Breast epithelium (tissue), 4 donors: ENCODE measurements at places on chromosomes 7 and 10.
A peak's percentile ranks its signal among the peaks of the same experiment; 100 is the strongest.

GRCh38 chr10:99681553-99681952 is 22.2 kb downstream of the ENTPD7 start:
- no peak for DNase-seq

GRCh38 chr7:112266595-112267270 is 60.2 kb downstream of the ZNF277 start:
- no peak for DNase-seq

DNA sequence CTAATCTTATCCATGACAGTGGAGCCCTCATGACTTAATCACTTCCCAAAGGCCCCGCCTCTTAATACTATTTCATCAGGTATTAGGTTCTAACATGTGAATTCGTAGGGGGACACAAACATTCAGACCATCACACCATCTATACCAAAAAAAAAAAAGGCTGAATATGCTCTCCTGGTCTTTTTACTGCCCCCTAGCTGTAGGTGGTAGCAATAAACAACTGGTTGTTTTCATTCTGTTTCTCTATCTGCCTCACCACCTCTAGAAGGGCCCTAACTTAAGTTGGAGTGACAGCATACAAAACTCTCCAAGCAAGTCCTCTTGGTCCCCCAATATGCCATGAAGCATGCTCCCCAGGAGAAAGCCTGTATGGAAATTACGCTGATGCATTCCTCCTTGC is 94.1 kb downstream of the GRM8 start:
- no peak for DNase-seq

GRCh38 chr10:482051-482501 is 207.4 kb downstream of the DIP2C start:
- no peak for DNase-seq

DNA sequence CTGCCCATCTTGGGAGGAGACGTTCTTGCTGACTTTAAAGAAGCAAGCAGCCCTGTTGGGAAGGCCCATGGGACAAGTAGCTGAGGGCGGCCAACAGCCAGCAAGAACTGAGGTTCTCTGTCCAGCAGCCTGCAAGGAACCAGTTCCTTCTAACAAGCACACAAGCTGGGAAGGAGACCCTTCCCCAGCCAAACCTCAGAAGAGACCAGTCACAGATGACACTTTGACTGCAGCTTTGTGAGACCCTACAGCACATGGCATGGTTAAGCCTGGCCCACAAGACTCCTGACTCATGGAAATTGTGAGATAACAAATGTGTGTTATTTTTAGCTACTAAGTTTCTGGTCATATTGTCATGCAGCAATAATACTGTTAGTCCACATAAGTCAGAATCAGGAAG is 99.9 kb downstream of the PRLHR start:
- DNase-seq: no peak

DNA sequence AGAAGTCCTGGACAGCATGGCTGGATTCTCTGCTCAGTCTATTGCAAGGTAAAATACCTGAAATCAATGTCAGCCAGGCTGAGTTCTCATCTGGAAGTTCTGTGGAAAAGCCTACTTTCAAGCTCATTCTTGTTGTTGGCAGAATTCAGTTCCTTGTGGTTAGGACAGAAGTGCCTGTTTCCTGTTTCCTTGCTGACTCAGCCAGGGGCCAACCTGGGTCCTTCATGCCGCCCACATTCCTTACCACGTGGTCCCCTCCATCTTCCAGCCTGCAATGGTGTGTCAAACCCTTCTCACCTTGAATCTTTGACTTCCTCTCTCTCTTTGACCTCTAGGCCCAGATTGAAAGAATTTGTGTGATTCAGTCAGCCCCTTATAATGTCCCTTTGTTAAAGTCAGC is 197.1 kb upstream of the STK17A start:
- no peak for DNase-seq

DNA sequence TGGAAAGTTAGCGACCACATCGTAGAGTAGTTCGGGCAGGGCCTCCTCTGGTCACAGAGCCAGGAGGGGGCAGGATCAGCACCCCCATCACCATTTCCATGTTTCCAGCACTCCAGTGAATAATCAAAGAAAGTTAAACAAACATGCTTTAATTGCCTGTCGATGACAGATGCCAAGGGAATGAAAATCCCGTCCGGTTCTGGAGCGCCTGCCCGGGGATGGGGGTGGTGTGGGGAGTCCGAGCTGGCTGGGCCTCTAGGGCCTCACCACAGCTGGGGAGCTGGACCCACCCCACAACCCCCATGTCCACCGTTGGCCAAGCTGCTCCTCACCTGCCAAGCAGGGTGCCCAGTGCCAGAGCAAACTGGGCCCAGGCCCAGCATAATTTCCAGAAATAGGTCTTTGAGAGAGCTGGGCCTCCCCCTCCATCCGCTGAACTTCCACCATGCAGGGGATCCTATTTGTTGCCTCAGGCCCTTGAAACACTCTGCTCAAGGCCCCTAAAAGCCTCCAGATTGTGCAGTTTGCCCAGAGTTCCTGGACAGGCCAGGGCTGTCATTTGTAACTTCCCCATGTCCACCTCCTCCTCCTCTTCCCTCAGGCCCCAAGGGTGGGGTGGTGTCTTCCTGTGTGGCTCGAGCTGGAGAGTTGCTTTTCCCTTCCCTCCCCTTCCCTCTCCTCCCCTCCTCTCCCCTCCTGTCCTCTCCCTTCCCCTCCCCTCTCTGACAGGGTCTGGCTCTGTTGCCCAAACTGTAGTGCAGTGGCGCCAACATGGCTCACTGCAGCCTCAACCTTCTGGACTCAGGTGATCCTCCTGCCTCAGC is 101.0 kb downstream of the MYL10 start:
- no peak for DNase-seq

GRCh38 chr7:117766913-117767312 is 106.3 kb downstream of the CTTNBP2 start:
- no peak for DNase-seq

DNA sequence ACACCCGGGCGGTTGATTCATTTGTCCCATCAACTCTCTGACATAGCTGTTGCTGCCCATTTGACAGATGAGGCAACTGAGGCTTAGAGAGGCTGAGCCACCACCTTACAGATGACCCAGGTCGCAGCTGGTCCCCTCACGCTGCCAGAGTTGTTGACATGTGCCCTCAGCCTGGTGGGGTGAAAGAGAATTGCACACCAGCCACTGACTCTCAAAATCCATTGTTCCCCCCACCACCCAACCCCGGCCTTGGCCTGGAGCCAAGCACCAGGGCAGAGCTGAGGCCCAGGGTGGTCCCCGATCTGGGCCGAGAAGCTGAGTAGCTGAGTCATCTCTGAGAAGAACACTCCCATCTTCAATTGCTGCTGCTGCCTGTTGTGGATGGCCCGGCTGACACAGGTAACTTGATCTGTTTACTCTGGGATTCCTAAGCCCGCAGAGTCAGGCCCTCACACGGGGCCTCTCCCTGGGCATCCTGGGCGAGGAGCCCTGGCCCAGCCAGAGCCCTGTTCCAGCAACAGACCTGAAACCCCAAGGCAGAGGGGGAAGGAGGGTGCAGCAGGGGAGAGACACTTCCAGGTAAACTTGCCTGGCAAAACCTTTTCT is 27.5 kb downstream of the PVRIG start:
- peak; percentile 20 for DNase-seq

- no peak for DNase-seq
Measured at GRCh38 chr10:82267960-82268359, 393.0 kb downstream of the NRG3 start.

- no peak for DNase-seq
Measured at GRCh38 chr7:79909176-79909575, 225.5 kb upstream of the GNAI1 start.

GRCh38 chr10:69340695-69341094 is 62.4 kb downstream of the HK1 start:
- no peak for DNase-seq
